ENCODE measurements at places on chromosomes 2 and 18.
A peak's percentile ranks its signal among the peaks of the same experiment; 100 is the strongest.

DNA sequence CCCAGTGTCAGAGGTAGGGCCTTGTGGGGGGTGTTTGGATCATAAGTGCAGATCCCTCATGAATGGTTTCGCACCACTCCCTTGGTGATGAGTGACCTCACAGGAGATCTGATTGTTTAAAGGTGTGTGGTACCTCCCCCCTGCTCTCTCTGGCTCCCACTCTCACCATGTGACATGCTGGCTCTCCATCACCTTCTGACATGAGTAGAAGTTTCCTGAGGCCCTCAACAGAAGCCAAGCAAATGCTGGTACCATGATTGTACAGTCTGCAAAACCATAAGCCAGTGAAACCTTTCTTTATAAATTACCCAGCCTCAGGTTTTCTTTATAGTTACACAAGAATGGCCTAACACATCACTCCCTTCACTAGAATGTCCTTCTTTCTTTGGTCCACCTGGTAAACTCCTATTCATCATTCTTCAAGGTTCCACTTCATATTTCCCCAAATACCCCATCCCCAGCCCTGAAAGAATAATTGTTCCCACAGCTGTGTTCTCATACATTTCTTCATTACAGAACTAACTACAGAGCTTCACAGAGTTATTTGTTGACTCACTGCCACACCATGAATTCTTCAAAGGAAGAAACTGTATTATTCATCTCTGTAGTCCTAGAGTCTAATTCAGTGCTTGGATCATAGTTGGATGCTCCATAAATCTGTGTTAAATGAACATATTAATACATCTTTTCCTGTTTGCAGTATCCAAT is 81.2 kb upstream of the STK17B start:
- no peak for DNase-seq

DNA sequence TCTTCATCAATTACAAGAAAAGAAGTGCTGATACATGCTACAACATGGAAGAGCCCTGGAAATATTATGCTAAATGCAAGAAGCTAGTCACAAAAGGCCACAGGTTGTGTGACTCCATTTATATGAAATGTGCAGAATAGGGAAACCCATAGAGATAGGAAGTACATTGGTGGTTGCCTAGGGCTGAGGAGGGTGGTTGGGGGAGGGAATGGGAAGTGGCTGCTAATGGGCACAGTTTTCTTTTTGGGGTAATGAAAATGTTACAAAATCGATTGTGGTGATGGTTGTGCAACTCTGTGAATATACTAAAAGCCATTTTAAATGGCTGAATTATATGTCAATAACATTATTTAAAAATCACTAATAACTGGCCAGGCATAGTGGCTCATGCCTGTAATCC is 24.3 kb upstream of the RESP18 start:
- DNase-seq, result no peak

DNA sequence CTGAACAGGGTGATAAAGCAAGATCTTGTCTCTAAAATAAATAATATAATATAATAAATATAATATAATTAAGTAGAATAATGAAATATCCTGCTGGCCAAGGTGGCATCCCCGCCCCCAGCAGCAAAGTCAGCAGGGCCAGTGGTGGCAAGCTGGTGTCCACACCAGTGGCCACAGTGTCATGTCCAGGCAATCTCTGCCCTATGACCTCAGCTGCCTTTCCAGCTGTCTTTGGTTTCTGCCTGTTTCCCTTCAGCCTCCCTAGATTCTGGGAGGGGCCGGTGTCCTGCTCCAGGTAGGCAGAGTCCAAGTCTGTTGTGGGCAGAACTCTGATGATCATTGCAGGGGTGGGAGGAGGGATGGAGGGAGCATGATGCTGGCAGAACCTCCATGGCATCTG is 16.2 kb upstream of the STEAP3 start:
- no peak for DNase-seq

- peak; percentile 25 for DNase-seq
Measured at GRCh38 chr2:24375349-24376087, 15.2 kb upstream of the ITSN2 start.

DNA sequence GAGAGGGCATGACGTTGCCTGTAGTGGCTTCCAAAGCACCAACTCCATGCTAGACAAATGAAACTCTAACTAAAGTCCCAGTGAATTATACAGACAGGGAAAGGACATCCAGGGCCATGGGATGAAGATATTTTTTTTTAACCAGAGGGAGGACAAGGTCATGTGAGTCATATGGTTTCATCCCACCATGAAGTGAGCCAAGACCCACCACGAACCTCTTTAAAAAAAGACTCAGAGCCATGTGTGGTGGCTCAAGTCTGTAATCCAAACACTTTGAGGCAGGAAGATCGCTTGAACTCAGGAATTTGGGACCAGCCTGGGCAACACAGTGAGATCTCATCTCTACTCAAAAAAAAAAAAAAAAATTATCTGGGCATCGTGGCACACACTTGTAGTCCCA is 115.2 kb downstream of the LIPG start:
- DNase-seq, result no peak

DNA sequence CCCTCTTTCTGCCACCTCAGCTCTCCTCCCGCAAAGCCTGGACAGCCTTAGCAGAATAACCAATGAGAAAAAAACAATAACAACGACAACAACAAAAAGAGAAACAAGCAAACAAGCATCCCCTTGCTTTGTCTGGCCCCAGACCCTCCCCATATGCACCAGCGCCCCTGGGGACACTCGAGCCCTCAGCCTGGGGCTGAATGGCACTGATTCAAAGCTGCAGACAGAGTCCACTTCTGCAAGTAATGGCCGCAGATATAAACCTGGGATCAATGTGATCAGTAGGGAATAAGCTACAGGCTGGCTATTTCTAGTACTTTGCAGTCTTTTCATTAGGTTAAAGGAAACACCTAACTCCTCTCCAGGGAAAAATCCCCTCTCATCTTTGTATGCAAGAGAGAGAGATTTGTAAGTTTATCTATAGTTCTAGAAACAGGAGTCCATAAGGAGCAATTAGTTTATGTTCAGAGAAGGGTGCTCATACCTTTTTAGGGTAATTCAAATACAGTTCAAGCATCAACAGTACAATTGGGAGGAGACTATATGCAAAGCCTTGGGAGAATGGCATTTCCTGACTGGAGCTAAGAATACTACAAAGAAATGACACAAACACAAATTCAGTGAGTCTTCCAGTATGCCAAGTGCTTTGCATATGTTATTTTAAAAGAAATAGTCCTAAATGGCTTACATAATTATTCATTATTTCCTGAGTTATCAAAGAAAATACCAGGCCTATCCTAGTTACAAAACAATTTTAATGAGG is 122.3 kb upstream of the DDX18 start:
- no peak for DNase-seq

- no peak for DNase-seq
Measured at GRCh38 chr2:237765875-237766274, 32.7 kb upstream of the RBM44 start.

- no peak for DNase-seq
Measured at GRCh38 chr2:60505880-60506260, 47.6 kb downstream of the BCL11A start.

DNA sequence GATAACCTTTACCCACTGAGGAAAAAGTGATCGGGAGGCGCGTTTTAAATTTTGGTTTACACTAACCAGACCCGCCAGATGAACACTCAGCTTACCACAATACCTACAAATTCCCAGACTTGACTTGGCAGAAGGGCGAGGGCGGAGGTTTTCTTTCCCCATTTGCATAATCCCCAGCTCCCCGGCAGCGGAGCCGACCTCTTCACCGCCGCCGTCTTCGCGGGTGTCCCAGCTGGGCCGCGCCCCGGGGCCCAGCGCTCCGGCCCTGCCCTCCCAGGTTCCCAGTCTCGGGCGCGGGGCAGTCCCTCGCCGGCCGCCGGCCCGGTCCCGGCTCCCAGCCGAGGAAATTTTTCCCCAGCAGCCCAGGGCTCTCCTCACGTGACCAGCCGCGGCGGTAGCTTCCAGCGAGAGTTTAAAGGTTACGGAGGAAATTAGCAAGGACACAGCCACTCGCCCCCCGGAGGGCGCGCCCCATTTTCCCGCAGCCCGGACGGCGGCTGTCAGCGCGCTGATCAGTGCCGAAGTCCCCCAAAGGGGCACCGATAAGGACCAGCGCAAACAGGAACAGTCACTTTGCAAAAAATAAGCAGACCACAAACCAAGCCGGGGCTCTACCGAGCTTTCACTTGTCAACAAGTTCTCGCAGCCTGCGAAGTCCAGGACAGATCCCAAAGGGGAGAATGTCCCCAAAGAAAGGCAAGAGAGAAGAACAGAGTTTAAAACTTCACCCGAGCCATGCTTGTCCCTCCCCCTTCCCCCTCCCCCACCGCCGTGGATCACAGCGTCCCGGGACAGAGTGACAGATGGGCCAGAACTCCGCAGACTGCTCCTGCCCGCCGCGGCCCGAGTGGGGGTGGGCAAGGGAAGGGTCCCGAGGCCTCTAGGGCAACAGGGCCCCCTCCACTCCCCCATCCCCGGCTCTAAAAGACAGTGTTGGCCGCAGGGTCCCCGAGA is 1.3 kb upstream of the PRKCE start:
- peak; percentile 78 for DNase-seq

DNA sequence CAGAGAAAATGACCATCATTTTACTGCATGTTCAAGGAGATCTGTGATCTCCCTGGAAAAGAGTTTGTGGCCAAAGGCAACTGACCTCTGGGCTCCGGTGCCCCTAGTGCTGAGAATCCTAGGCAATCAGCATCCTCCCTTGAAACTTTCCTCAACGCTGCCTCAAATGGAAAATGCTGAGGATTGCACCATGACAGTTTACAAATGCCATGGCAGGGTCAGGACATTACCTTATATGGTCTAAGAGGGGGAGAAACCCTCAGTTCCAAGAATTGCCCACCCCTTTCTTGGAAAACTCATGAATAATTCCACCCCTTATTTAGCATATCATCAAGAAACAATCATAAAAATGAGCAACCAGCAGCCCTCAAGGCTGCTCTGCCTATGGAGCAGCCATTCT is 48.3 kb downstream of the ALPK2 start:
- no peak for DNase-seq

GRCh38 chr2:70046534-70046933 is 40.7 kb upstream of the PCBP1 start:
- no peak for DNase-seq

DNA sequence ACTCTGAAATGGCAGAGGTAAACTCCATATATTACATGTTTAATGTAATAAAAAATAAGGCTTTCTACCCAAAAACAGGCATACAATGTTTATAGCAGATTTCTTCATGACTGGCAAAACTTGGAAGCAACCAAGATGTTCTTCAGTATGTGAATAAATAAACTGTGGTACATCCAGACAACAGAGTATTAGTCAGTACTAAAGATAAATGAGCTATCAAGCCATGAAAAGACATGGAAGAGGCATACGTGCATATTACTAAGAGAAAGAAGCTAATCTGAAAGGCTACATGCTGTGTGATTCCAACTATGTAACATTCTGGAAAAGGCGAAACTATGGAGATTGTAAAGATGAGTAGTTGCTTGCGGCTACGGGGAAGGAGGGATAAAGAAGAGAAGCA is 97.4 kb downstream of the OSR1 start:
- DNase-seq, result no peak

- no peak for DNase-seq
Measured at GRCh38 chr2:136024616-136025015, 39.2 kb upstream of the DARS1 start.

GRCh38 chr2:133044556-133044955 is 374.6 kb upstream of the LYPD1 start:
- no peak for DNase-seq
